ENCODE measurements at places on chromosomes 11 and 22. TPM values are rescaled to one million over a fixed set of nuclear protein-coding genes. Genes with fewer than 3 reads are reported as not detected.

NFAM1 gene
- 0.62 TPM for total RNA-seq

DNA sequence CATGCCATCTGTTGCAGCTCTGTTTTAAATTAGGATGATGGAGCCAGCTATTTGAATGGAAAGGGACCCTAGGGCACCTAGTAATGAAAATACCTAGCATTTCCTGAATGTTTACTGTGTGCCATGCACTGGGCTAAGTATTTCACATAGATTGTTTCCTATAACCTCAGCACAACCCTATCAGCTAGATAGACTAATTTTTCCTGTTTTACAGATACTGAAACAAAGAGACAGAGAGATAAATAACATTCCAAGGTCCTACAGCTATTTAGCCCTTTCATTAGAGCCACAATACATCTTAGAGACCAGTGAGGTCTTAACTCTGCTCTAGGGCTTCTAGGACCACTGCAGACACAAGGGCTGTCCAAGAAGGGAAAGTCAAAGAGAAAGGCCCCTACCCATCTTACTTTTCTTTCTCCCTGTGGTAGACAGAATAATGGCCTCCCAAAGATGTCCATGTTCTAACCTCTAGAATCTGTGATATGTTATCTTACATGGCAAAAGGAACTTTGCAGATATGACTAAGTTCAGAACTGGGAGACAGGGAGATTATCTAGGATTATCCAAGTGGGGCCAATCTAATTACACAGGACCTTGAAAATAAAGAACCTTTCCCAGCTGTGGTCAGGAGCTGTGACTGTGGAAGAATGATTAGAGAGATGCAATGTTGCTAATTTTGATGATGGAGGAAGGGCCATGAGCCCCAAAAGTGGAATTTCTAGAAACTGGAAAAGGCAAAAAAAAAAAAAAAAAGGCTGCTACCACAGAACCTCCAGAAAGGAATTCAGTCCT is 157.0 kb downstream of the CCDC34 start:
- H3K4me3 ChIP-seq, result no peak overlapping the region
- no peak for DNase-seq
- H3K27ac ChIP-seq, result peak overlapping the region; percentile 72

SIK3 gene
- total RNA-seq, result 20.0 TPM

APOA4 gene
- total RNA-seq, result not detected

MUC15 gene
- not detected for total RNA-seq

DNA sequence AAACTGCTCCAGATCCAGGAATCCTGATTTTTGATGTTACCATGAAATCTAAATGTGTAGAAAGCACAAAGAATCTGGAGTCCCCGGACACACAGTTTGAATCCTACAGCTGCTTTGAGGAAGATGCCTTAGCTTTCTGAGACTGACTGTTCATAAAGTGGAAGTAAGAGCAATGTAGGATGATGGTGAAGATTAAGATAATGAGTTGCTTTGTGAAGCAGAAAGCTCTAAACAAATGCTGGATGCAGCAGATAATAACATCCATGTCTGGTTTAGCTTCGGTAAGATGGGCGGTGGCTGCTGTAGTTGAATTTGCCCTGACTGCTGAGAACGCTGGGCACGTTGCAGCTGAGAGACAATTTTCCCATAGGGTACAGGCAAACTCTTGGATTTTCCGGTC is 20.1 kb downstream of the OVOL1 start:
- H3K27me3 ChIP-seq, result peaks cover 34% of the 10 kb centered on the region
- no peaks in the 10 kb centered on the region for H3K36me3 ChIP-seq
- H3K4me3 ChIP-seq, result no peak overlapping the region
- no peak for DNase-seq
- H3K27ac ChIP-seq, result no peak overlapping the region

Data from muscle of leg (tissue), 16 donors.